Left ventricle myocardium inferior (tissue), 1 donor: ENCODE measurements at places on chromosomes 4 and X. TPM values are rescaled to one million over a fixed set of nuclear protein-coding genes. Genes with fewer than 3 reads are reported as not detected.

RPS6KA6 gene
- 0.41 TPM for total RNA-seq

SUPT20HL1 gene
- total RNA-seq, result not detected

KIT gene
- total RNA-seq, result 1.2 TPM

DNAAF6 gene
- total RNA-seq, result not detected

L1CAM gene
- total RNA-seq, result 4.0 TPM

ZGRF1 gene
- 2.7 TPM for total RNA-seq

HMGN5 gene
- 3.1 TPM for total RNA-seq
